HepG2 (cell line): ENCODE measurements at places on chromosomes 3 and 15. TPM values are rescaled to one million over a fixed set of nuclear protein-coding genes. Genes with fewer than 3 reads are reported as not detected.

DNA sequence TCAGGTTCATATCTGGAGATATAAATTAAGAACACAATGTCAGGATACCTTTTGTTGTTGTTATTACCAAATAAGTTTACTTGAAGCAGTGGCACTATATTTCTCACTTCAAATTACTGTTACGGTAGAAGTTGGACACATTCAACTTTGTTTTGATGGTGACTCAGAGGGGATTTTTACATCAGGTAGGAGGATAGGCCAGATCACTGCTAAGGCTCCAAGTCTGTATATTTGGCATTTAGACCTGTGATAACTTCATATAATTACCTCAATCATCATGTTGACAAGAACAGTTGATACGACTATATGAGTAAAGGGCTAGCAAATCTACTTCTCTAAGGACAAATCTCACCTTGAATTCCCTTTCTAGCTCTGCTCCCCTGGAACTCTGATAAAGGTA lies 15.6 kb downstream of the LZTFL1 start:
- no peaks in the 10 kb centered on the region for H3K4me1 ChIP-seq
- no peak overlapping the region for H3K4me3 ChIP-seq
- H3K27me3 ChIP-seq = no peaks in the 10 kb centered on the region
- DNase-seq = no peak

GRCh38 chr15:24772686-24773373 lies 97.3 kb downstream of the NPAP1 start:
- H3K4me3 ChIP-seq = peak overlapping the region; percentile 35
- peak overlapping the region; percentile 13 for H3K27ac ChIP-seq
- H3K4me1 ChIP-seq = no peaks in the 10 kb centered on the region
- DNase-seq = peak; percentile 67
- no peaks in the 10 kb centered on the region for H3K36me3 ChIP-seq
- no peaks in the 10 kb centered on the region for H3K27me3 ChIP-seq

DNA sequence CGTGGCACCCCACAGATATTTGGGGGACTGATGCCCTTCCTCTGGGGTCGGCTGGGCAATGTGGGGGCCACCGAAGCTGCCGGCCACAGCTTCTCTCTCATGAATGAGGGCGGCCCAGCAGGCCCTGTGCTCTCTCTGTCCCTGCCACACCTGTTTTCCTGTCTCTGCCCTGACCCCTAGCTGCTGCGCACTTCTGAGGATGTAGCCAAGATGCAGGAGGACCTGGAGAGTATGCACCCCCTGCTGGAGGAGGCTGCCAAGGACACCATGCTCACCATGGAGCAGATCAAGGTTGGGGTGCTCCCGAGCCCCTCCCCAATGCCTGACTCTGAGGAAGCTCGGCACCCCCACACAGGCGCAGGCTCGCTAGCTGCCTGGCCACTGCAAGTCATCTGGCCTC lies 59.7 kb downstream of the SEMA3G start:
- no peak overlapping the region for H3K4me3 ChIP-seq
- H3K36me3 ChIP-seq = no peaks in the 10 kb centered on the region
- DNase-seq = peak; percentile 42
- H3K27me3 ChIP-seq = no peaks in the 10 kb centered on the region; the same call in 1 of the 2 replicates
- no peak overlapping the region for H3K27ac ChIP-seq

The DPPA2 gene
- total RNA-seq = not detected in 2 replicates

The PLCD1 gene
- total RNA-seq = 10.1 and 11.4 TPM in 2 replicates
